ENCODE measurements at places on chromosomes 12 and 14.

GRCh38 chr12:15033641-15034040 is 60.8 kb downstream of the PDE6H start:
- DNase-seq = no peak

DNA sequence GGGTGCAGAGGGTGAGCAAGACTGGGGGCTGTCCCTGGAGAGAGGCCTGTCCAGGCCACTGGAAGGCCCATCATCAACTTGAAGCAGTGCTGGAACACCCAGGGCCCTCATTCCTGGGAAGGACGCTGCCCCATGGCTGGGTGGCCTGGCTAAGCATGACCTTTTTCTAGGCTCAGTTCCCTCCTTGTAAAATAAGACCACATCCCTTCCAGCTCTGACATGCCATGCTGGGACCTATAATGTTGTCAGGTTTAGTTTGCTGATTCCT is 62.8 kb downstream of the SYNE3 start:
- DNase-seq = no peak

- no peak for DNase-seq
Observed at GRCh38 chr14:51244591-51244990, 4.5 kb downstream of the TMX1 start.

DNA sequence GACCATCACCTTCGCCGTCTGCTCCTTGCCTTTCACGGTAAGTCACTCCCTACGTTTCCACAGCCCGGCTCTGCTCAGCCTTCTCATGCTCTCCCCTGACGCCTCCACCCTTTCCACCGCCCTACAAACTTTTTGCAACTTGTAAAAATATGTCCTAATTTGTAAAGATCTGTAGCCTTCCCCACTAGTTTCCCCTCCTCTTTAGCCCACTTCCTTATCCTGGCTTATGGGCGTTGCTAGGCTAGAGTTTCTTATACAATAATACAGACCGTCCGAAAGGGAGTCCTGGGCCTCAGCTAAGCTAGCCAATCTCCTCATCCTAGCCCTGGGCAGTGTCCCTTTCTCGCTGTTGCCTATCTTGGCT is 1.2 kb downstream of the PTGER2 start:
- no peak for DNase-seq

DNA sequence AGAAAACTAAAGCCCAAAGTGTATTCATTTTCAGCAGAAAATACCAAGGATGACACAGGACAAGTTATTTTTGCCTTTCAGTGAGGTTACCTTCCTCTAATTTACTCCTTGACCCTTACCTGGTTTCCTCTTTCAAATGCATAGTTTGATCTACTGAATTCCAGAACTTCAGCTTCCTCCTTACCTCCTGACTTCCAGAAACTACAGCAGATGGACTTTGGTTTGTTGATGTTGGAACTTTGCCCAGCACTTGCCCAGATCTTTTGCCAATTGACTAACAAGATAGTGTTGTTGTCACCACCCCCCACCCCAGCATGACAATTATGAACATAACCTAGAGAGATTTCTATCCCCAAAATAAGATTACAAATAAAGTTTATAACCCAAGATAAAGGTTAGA is 63.2 kb downstream of the NAV3 start:
- DNase-seq = no peak

DNA sequence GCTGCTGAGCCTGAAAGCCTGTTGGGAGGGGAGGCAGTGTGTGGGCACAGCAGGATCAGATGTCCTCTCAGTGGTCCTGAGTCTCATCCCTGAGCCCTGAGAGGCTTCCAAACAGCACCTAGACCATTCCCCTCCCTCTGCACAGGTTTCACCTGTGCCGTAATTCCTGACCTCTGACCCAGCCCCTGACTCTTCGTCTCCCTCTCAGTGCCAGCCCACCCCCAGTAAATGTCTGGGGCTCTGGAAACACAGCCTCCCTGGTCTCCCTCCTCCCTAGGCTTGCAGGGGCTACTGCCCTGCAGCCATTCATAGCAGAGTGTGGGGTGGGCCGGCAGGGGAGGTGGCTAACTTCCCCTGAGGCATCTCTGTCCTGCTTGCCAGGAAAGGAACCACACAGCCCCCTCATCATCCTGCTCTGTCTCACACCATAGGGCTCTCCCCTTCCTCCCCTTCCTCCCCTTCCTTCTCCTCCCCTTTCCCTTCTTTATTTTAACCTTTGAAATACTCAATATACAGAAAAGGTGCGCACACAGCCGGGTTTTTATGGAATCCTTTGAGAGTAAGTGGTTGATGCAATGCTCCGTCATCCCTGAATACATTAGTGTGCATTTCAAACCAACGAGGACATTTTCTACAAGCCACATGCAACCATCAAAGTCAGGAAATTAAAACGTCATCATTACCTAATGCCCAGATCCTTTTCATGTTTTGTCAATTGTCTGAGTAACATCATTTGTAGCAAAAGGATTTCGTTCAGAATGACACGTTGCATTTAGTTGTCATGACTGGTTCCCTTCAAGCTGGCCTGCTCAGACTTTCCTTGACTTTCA is 67.0 kb downstream of the PRMT8 start:
- DNase-seq = no peak

GRCh38 chr12:92034083-92034482 is 111.6 kb downstream of the BTG1 start:
- DNase-seq = no peak

- DNase-seq = no peak
Observed at GRCh38 chr12:79690638-79691510, at the start of gene PAWR. Gene PAWR (minus strand): TSS chr12:79690964. CDS start chr12:79690244, 720 bp downstream.

- DNase-seq = no peak
Observed at GRCh38 chr12:124173692-124174091, 121.2 kb upstream of the RFLNA start.

DNA sequence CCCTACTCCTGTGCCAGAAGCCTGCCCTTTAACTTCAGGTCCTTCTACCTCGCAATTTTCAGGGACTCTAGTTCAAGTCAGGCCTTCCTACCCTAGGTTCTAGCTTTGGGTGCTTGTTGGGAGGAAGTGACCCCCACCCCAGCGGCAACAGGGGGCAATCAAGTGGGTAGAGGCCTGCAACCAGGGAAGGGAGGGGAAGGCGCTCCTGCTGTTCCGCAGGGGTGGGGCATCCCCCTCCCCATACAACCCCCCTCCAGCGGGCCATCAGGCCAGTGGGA is 204 bp upstream of the PRPH start:
- no peak for DNase-seq

DNA sequence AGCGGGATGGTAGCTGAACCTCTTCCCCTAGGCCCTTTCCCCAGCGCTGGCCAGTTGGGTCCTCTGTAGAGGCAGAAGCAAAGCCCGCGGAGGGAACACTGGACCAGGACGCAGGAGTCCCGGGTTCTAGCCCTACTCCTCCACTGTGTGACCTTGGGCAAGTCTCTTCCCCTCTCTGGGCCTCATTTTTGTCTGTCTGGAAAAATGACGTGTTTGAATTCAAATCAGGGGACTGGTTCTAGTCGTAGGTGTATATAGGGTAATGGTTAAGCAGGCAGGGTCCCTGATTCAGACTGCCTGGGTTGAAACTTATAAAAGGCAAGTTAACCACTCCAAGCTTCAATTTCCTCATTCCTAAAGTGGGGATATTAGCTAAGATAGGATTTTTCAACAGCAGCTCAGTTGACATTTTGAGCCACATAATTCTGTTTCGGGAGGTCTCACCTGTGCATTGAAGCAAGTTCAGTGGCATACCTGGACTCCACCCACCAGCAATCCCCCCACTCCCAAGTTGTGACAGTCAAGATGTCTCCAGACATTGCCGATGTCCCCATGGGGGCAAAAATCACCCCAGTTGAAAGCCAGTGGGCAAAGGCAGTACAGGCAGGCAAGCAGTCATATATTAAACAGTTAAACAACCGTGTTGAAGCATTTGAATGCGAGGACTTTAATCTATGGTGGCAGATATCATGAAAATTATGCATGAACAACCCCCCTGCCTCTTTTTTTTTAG is 899 bp downstream of the TPCN1 start:
- no peak for DNase-seq

GRCh38 chr12:101501410-101501995 is 26.4 kb downstream of the SPIC start:
- no peak for DNase-seq

DNA sequence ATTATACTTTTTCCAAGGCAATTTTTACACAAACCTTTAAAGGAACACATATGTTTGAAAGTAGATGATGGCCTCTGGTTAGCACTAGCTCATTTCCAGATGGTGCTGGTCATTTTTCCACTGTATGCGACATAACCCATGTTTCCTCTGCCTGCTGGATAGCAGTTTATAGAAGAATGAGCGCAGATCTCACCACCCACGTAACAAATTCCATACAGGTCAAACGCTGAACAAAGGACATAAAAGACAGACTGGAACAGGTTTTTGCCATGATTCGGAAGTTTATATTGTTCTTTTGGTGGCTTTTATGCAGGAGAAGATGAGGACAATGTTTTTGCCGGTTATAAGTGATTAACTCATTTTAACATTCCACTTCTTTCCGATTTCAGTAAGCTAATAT is 30.7 kb downstream of the PPP1R36 start:
- DNase-seq = no peak

DNA sequence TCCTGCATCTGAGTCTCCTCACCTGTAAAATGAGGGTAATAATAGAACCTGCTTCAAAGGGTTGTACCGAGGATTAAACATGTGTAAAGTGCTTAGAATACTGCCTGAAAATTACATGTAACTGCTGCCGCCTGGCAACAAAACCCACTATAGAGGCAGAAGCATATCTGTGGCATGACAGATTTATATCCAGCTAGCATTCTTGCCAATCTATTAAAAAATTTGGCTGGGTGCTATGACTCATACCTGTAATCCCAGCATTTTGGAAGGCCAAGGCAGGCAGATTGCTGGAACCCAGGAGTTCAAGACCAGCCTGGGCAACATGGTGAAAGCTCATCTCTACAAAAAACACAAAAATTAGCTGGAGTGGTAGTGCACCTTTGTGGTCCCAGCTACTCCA is 16.4 kb upstream of the KSR2 start:
- no peak for DNase-seq

DNA sequence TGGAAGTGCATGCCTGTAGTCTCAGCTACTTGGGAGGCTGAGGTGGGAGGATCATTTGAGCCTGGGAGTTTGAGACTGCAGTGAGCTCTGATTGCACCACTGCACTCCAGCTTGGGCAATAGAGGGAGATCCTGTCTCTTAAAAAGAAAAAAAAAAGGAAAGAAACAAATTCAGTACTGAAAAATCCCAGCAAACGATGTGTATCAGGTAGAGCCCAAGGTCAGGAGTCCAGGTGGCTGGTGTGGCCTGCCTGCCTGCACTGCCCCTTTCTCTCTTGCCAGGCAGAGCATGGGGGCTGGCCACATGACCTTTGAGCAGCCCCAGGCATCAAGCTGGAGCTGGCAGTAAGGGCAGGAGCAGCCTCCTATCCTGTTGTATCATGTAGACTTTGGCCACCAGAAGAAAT is 31.8 kb downstream of the ELK3 start:
- DNase-seq = no peak

DNA sequence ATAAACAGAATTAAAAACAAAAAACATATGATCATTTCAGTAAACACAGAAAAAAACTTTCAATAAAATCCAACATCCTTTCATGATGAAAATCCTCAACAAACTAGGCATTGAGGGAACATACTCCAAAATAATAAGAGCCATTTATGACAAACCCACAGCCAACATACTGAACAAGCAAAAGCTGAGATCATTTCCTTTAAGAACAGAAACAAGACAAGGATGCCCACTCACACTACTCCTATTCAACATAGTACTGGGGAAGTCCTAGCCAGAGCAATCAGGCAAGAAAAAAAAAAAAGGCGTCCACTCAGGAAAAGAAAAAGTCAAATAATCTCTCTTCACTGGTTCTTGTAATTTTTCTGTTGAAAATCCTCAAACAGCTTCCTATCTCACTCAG is 30.1 kb downstream of the MRPL42 start:
- no peak for DNase-seq

Measured in stimulated activated CD4-positive, alpha-beta T cell treated with anti-CD3 and anti-CD28 coated beads, TNF-alpha, amount 100 ng/mL, for 4 hours (primary cell).